IMR-90 (cell line): ENCODE measurements at places on chromosomes 11 and 22. TPM values are rescaled to one million over a fixed set of nuclear protein-coding genes. Genes with fewer than 3 reads are reported as not detected.

The PUS3 gene
- 11.7 and 16.4 TPM in 2 replicates for total RNA-seq

The FAM227A gene
- total RNA-seq = 1.1 and 1.3 TPM in 2 replicates

The USP47 gene
- total RNA-seq = 110 and 117 TPM in 2 replicates

The WNT7B gene
- total RNA-seq = under 0.01 TPM in 2 replicates

- no peaks in the 10 kb centered on the region for H3K36me3 ChIP-seq
- H3K4me1 ChIP-seq = peaks cover 28% of the 10 kb centered on the region
- DNase-seq = no peak
Measured at GRCh38 chr11:15707194-15707593, 592.5 kb downstream of the INSC start.

DNA sequence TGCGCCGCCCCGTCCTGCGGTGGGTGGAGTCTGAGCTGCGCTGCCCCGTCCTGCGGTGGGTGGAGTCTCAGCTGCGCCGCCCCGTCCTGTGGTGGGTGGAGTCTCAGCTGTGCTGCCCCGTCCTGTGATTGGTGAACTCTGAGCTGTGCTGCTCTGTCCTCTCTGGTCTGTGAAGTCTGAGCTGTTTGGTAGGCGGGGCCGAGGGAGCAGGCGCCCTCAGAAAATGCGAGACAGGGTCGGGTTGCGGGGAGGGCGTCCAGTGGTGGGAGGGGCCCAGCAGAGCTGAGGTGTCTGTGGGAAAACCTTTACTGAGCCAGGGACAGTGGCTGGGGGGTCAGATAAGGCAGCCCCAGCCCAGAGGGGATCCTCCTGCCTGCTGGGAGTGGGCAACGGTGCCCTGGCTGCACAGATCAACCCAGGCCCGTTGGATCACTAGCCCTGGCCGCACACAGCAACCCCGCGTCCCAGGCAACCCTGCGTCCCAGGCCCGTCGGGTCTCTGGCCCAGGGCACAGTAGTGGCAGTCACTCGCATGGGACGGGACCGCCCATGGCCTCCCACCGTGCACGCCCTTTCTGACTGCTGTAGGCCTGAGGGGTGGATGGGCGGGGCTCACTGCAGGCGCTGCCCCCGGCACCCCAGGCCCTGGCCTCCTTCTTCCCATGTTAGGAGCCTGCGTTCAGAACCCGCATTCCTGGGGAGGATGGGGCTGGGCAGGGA is 22.8 kb downstream of the BRSK2 start:
- no peaks in the 10 kb centered on the region for H3K36me3 ChIP-seq
- DNase-seq = no peak
- no peaks in the 10 kb centered on the region for H3K4me1 ChIP-seq
- no peak overlapping the region for H3K4me3 ChIP-seq
- no peak overlapping the region for H3K27ac ChIP-seq
- H3K27me3 ChIP-seq = no peaks in the 10 kb centered on the region; the same call in 1 of the 2 replicates

DNA sequence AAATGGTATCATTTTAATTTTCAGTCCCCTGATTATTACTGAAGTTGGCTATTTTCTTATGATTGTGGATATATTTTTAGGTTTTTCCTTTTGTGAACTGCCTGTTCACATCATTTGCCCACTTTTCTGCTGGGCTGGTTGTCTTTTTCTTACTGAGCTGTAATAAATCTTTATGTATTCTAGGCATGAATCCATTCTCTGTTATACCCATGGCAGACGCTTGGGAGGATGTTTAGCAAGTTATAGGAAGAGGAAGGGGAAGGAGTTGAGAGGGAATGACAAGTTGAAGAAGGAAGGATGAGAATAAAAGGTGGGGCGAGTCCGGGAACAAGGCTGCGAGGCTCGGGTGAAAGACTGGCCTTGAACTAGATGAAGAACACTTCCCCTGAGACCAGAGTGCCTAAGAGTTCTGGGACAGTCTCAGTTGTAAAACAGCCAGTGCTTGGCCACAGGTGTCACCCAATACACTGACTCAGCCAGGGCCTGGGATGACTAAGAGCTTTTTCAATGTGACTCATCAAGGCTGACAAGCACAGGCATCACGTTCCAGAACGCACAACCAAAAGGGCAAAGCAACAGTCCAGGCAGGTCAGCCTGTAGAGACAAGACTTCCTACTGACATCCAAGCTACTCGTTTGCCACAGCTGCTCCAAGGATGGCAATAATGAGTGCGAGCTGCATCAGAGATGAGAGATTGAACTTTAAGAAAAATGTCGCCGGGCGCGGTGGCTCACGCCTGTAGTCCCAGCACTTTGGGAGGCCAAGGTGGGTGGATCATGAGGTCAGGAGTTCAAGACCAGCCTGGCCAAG is 35.2 kb downstream of the LRFN4 start:
- H3K27me3 ChIP-seq = no peaks in the 10 kb centered on the region
- peaks cover 2% of the 10 kb centered on the region; the same call in 1 of the 2 replicates for H3K36me3 ChIP-seq
- peak; percentile 99 for DNase-seq
- H3K4me1 ChIP-seq = peaks cover 10% of the 10 kb centered on the region

DNA sequence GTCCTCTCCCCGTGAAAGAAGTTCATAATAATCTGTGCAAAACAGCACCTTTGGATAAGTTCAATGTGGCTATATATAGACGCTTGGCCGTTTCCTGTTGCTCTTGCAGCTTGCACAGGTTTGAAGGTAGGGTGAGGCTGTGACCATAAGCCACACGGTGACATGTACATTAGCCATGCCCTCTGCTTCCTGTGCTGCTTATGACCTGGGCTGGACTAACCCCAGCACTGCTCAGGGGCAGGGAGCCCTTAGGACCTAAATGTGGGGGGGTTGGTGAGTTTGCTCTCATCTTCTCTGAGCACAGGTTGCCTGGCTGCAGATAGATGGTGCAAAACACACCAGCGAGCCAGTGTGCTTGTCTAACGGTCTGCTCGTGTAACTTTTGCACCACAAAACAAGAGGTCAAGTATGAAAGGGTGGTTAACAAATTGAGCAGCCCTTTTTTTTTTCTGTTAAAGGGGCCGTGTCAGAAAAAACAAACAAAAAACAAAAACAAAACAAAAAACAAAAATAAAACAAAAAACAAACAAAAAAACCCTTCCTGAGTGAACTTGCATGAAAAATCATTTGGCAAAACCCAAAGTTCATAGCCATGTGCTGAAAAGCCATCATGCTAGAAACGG is 37.3 kb downstream of the FLI1 start:
- peaks cover 6% of the 10 kb centered on the region for H3K4me1 ChIP-seq
- no peaks in the 10 kb centered on the region for H3K27me3 ChIP-seq
- no peak overlapping the region for H3K27ac ChIP-seq
- no peak for DNase-seq
- no peaks in the 10 kb centered on the region for H3K36me3 ChIP-seq

DNA sequence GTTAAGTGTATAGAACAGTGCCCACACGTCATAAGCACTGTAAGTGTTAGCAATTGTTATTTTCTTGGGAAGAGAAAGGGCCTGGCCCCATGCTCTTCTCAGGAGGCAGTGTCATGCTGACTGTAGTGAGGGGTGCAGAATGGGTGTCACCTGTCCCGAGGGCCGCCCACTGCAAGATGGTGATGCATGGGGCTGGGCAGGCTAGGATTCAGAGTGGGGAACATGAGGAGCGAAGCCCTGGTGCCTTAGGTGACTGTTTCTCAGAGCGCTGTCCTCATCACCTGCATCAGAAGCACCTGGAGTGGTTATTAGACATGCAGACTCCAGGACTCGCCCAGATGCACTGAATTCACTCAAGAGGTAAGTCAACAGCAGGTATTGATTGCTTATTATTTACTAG is 101.0 kb upstream of the PARVA start:
- peaks cover 15% of the 10 kb centered on the region for H3K4me1 ChIP-seq
- H3K4me3 ChIP-seq = no peak overlapping the region
- H3K27ac ChIP-seq = no peak overlapping the region
- DNase-seq = no peak

DNA sequence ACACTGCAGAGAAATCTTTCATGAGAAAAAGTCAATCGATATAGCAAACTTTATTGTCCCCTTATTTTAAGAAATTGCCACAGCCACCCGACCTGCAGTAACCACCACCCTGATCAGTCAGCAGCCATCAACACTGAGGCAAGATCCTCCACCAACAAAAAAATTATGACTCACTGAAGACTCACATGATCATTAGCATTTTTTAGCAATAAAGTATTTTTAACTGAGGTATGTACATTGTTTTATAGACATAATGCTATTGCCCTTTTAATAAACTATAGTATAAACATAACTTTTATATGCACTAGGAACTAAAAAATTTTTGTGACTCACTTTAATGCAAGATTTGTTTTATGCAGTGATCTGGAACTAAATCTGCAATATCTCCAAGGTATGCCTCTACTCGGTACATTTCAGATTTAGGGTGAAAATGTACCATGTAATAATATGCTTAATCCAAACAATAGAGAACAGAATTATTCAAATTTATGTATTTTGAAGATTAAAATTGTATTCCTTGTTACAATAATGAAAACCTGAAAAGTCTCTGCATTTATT is 79.2 kb upstream of the CEP126 start:
- H3K27ac ChIP-seq = no peak overlapping the region
- peak; percentile 24 for DNase-seq
- H3K4me3 ChIP-seq = no peak overlapping the region
- peaks cover 2% of the 10 kb centered on the region; the same call in 1 of the 2 replicates for H3K4me1 ChIP-seq
- no peaks in the 10 kb centered on the region for H3K36me3 ChIP-seq

DNA sequence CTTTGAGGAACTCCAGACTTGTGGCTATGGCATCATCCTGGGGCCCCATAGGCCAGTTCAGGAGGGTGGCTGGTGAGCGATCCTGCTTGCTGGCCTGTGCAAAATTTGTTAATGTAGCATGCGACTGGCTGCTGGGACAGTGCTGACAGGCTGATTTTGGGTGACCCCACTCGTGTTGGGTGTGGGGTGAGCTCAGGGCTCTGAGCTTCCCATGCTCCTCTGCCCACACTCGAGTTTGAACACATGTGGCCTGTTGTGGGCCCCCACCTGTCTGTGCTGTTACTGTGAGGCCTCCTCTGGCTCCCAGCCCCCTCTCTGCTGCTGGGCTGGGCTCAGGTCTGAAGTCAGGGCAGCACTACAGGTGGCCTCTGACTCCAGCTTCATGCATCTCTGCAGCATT is 64.4 kb upstream of the MYEOV start:
- no peak overlapping the region for H3K27ac ChIP-seq
- peaks cover 46% of the 10 kb centered on the region for H3K27me3 ChIP-seq
- no peaks in the 10 kb centered on the region for H3K36me3 ChIP-seq

GRCh38 chr22:39097098-39098020 is at the start of gene APOBEC3H:
TSS of gene APOBEC3H (plus strand) at chr22:39097244. CDS start at chr22:39100279, 3,035 bp downstream.
- no peak for DNase-seq
- peak within 1 kb of the TSS; percentile 13; the same call in 1 of the 2 replicates for H3K27ac ChIP-seq
- H3K27me3 ChIP-seq = peaks cover 30% of the 10 kb centered on the region
- H3K36me3 ChIP-seq = no peaks in the 10 kb centered on the region

DNA sequence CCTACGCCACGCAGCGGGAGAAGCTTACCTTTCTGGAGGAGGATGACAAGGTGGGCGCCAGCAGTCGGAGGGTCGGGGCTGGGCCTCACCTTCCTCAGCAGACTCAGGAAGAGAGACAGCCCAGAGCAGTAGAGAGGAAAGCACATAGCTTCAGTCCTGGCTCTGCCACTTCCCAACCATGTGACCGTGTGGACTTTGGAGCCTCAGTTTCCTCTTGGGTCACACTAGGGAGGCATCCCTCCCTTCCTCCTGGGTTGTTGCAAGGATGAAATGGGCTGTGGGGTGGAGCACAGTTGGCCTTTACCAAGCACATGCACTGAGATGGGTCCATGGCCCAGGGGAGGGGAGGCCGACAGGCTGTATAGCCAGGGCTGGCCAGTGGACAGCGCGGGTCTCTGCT is 12.9 kb downstream of the DPP3 start:
- H3K4me3 ChIP-seq = no peak overlapping the region
- H3K4me1 ChIP-seq = peaks cover 2% of the 10 kb centered on the region; the same call in 1 of the 2 replicates
- no peak for DNase-seq
- no peak overlapping the region for H3K27ac ChIP-seq
- peaks cover 51% of the 10 kb centered on the region for H3K36me3 ChIP-seq

GRCh38 chr11:76748948-76749347 is 34.2 kb upstream of the TSKU start:
- no peak for DNase-seq
- H3K36me3 ChIP-seq = no peaks in the 10 kb centered on the region
- peaks cover 21% of the 10 kb centered on the region for H3K27me3 ChIP-seq
- H3K4me1 ChIP-seq = peaks cover 8% of the 10 kb centered on the region; the same call in 1 of the 2 replicates

GRCh38 chr11:17683377-17684161 is 35.8 kb upstream of the MYOD1 start:
- peaks cover 6% of the 10 kb centered on the region for H3K27me3 ChIP-seq
- no peak overlapping the region for H3K27ac ChIP-seq
- DNase-seq = peak; percentile 66

DNA sequence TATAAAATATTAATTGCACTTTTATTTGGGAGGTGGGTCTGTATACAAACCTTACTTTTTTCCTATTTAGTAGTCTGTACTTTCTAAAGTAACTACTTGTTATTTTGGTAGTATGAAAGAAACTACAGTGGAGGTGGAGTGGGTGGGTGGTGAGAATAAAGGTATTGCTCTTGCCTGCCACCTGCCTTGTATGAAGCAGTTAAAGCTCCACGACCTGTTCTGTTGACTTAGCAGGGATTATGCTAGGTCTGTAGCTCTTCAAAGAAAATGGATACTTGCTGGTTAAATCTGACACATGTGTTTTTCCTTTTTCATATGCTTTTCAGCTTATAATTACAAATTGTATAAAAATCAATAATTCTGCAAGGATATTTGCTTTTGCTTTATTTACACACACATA is 111.9 kb downstream of the EHF start:
- no peak for DNase-seq
- H3K4me1 ChIP-seq = no peaks in the 10 kb centered on the region
- no peaks in the 10 kb centered on the region for H3K36me3 ChIP-seq
- H3K4me3 ChIP-seq = no peak overlapping the region
- peaks cover 20% of the 10 kb centered on the region for H3K27me3 ChIP-seq

GRCh38 chr11:16713594-16713993 is 24.9 kb upstream of the C11orf58 start:
- no peaks in the 10 kb centered on the region for H3K4me1 ChIP-seq
- H3K27me3 ChIP-seq = no peaks in the 10 kb centered on the region
- no peak overlapping the region for H3K4me3 ChIP-seq
- H3K36me3 ChIP-seq = no peaks in the 10 kb centered on the region

- DNase-seq = no peak
- H3K4me3 ChIP-seq = no peak overlapping the region
- no peak overlapping the region for H3K27ac ChIP-seq
- H3K27me3 ChIP-seq = peaks cover 5% of the 10 kb centered on the region
Measured at GRCh38 chr11:120028897-120029258, 109.0 kb downstream of the TRIM29 start.
